Left renal cortex interstitium (tissue), 4 donors: ENCODE measurements at places on chromosomes 3 and 15.

- no peak for DNase-seq
These were observed 135.0 kb downstream of the NFKBIZ start for GRCh38 chr3:101984356-101984755.

GRCh38 chr3:181006541-181006940 is 17.0 kb upstream of the DNAJC19 start:
- DNase-seq, result no peak

GRCh38 chr15:44195151-44195740 is at the start of gene FRMD5:
FRMD5 (minus strand) TSS chr15:44195271.
- DNase-seq, result peak; percentile 90

- DNase-seq, result no peak
These were observed 70.5 kb upstream of the SLC4A7 start for GRCh38 chr3:27554706-27555105.

DNA sequence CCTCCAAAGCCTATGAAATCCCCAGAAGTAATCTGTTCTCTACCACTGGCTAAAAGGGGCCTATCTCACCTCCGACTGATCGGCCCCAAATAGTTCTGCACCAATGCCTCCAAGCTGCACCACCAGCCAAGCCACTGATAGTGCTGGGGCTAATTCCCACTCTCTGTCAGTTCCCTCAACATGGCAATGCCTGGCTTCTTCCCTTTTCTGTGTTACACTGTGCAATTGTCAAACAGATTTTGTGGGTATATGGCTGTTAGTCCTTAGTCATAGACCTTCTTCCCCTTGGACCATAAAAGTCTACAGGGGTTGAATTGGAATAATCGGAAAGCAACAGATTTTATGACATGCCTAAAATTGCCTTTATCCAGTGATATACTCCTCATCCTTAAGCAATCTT is 9.3 kb upstream of the UBE2E2 start:
- no peak for DNase-seq

DNA sequence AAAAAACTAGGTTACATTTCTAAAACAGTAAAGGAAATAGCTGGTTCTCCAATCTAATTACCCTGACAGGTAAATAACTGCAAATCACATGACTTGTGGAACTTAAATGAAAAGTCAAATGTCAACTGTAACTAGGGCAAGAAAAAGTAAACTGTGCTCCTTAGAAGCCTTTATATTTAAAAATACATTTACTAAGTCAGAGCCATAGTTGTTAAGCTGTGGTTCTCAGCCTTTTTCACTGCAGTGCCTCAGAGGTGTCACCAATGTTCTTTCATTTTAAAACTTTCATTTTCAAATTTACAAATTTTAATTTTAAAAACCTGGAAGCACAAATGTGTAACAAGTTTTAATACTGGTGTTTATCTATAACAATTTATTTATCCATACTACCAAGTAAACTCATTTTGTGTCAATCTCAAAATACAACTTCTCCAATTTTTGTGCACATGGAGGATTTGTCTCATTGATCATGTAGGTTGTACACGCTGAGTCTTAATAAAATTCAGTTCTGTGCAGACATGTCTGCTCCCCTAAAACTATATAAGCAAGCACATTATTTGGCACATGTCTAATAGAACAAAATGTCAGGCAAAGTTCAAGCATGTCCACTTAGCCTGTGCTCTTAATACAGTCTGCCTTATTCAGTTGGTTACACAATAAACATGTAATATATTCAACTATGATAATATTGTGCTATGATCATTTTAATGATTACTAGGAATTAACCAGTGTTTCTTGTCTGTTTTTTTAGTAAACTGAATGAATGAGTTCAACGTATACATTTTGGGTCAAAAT is 70.4 kb downstream of the DLG1 start:
- DNase-seq, result no peak

DNA sequence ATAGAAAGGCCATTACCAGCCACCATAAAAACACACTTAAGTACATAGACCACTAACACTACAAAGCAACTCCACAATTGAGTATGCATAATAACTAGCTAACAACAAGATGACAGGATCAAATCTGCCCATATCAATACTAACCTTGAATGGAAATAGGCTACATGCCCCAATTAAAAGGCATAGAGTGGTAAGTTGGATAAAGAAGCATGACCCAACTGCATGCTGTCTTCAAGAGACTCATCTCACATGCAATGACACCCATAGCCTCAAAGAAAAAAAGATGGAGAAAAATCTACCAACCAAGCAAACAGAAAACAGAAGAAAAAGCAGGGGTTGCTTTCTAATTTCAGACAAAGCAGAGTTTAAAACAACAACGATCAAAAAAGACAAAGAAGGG is 218.7 kb downstream of the ISL2 start:
- no peak for DNase-seq

DNA sequence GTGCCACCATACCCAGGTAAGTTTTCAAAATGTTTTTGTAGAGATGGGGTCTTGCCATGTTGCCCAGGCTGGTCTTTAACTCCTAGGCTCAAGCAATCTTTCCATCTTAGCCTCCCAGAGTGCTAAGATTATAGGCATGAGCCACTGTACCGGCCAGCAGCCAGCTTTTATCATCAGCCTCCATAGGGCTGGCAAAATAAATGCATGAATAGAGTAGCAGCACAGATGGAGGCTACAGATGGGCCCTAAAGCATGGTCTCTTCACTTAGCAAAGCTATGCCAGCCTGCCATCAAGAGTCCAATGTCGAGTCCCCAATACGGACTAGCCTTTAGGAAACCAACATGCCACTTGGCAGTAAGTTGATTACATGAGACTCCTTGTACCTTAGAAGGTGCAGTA is 63.8 kb downstream of the CNTN3 start:
- DNase-seq, result no peak

- DNase-seq, result no peak
These were observed 184.9 kb downstream of the FAM43A start for GRCh38 chr3:194870394-194871110.

DNA sequence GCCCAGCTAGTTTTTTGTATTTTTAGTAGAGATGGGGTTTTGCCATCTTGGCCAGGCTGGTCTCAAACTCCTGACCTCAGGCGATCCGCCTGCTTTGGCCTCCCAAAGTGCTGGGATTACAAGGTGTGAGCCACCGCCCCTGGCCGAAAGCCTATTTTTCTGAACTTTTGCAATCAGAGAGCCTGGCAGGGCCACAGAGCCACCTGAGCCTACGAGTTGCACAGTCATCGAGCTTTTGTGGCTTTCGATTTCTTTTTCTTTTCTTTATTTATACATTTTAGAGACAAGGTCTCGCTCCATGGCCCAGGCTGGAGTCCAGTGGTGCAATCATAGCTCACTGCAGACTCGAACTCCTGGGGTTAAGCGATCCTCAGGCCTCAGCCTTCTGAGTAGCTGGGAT is 140.4 kb downstream of the NSMCE3 start:
- no peak for DNase-seq

GRCh38 chr15:94305133-94305532 is 73.8 kb downstream of the MCTP2 start:
- DNase-seq, result no peak

GRCh38 chr3:114299421-114299820 is 5.6 kb downstream of the TIGIT start:
- DNase-seq, result no peak
